Testis (tissue), 5 donors: ENCODE measurements at places on chromosomes 11 and 22. TPM values are rescaled to one million over a fixed set of nuclear protein-coding genes. Genes with fewer than 3 reads are reported as not detected.

The OR6T1 gene
- not detected for total RNA-seq

The IRAG1 gene
- 17.7 TPM for total RNA-seq

The ALDH3B1 gene
- 5.3 TPM for total RNA-seq

The CLDN5 gene
- total RNA-seq: 29.2 TPM

The HSPA8 gene
- 863 TPM for total RNA-seq

The TUG1 gene
- 134 TPM for total RNA-seq

The TRIM22 gene
- total RNA-seq: 30.3 TPM

The RASGRP2 gene
- total RNA-seq: 24.0 TPM

The BIRC2 gene
- total RNA-seq: 73.1 TPM

The BTG4 gene
- total RNA-seq: 26.6 TPM
